ENCODE measurements at places on chromosomes 6 and 20.

DNA sequence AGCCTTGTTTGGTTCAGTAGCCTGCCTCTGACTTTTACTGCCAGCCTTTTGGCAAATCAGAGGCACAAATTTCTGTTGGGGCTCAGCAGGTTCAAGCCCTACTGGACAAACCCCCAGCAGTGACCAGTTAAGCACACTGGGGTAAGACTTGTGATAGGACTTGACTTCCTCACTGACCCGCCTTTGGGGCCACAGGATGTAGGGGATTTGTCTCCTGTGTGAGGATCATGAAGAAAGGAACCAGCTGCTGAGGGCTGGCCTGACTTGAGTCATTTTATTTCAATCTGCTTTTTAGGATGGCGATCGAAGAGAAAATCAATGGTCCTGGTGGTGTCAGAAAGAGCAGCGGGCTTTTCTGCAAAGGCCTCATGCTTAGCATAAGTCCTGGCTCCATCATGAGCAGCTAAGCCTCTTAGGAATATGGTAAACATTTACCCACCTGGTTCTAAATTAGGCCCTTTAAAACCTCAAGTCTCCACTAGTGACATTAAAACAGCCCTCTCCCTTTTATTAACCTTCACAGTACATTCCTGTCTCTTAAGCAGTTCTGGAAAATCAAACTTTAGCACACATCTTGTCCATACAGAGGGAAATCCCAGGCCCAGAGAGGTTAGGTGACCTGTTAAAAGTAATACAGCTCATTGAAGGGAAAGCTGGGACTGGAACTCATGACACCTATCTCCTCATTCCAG is 16.6 kb downstream of the CHMP4B start:
- DNase-seq = no peak

DNA sequence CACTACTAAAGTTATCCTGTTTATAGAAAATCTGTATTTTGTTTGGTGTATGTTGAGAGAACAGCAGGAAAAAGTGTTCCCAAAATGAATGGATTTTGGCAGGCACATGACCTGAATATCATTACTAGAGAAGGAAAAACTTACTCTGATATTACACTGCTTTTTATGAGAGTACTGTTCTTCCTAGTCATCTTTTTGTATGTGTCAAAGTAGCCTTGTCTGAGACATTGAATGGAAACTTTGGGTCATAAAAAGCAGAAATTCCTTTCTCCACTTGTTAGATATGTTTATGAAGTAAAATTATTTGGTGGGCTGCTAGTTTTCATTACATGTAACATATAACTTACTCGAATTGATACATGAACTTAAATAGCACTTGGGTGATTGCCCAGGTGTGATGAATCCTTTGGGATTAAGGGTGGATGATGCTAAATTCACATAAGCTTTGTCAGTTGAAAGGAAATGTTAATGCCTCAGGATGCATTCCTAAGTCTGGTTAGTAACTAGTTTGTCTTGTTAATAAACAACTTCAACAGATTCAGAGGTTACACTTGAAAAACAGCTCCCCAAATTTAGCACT is 206.7 kb downstream of the CENPW start:
- no peak for DNase-seq

DNA sequence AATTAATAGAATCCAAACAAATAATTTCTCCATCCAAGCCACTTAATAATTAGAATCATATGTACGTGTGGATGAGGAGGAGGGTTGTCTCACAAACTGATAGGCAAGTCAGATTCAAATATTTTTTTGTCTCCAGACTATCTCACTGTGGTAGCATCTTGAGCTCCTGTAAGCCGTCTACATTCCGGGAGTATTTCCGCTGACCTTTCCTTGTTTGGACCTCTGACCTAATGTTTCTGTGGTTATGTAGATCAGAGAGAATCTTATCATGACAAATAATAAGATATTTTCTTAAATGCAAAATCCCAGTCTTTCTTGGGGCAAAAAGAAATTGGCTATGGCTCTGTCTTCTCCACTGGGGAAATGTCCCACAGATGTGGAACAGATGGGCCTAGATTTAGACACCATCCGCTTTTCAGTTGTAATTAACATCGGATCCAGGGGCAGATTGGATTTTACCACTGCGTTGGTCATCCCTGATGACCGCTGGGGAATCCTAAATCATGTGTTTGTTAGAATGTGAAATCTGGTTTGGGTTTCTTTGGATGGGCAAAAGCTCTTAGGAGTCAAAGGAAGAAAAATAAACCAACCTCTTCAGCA is 197.1 kb upstream of the RIN2 start:
- DNase-seq = no peak

GRCh38 chr6:87922196-87922946 is 125.3 kb upstream of the SPACA1 start:
- no peak for DNase-seq

DNA sequence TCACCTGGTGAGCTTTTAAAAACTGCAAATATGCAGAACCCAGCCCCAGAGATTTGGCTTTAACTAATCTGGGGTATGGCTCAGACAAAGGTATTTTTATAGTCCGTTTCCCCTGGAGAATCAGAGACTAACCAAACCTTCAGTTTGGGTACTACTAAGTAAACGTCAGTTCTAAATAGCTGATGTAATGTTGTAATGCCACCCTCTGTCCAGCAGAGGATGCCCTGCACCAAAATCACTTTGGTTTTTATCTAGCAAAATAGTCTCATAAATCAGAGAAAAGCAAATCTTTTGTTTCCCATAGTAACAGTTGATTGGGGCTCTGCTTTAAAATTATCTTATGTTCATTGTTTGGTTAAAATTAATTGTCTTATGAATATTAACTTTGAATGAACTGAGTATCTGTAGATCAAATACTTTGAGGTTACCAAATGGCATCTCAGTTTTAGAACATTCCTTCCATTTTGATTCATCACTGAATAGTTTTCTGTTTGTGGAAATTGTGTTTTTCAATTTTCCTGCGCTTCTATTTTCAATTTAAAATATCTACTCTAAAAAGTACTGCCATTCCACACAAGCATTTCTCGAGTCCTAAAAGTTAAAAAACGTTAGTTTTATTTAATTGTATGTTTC is 278.3 kb upstream of the PLCB4 start:
- DNase-seq = no peak

DNA sequence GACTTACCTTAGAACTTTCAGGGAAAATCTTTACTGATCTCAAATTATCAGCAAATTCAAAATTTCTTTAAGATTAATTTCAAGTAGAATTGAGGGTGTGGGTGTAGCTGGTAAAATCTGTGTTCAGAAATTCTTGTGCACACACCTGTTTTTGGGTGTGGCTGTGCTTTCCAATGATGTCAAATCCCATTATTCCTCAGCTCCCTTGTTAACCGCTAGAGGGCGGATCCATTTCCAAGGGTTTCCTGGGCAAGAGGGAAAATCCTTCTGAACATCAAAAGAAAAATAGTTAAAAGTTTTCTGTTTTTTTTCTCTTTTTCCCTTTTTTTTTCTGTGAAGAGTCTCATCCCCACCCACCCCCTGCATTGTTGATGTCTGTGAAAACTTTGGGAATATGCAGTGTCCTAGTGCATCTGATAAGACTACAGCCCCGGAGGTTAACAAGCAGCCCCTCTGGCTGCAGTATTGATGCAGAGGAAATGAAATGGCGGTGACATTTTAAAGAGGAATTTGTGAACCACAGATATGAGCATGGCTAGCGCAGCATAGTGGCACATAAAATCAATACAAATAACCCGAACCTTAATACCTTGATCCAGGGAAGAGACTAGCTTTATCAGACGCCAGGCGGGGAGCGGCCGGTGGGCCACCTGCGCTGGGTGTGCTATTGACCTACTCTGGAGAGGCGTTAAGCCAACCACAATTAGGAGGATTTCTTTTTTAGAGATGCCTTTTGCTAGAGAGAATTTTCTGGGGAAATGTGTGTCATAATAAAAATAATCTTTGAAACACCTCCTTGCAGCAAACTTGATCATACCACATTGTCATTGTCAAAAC is 130.9 kb downstream of the FOXA2 start:
- DNase-seq = no peak

DNA sequence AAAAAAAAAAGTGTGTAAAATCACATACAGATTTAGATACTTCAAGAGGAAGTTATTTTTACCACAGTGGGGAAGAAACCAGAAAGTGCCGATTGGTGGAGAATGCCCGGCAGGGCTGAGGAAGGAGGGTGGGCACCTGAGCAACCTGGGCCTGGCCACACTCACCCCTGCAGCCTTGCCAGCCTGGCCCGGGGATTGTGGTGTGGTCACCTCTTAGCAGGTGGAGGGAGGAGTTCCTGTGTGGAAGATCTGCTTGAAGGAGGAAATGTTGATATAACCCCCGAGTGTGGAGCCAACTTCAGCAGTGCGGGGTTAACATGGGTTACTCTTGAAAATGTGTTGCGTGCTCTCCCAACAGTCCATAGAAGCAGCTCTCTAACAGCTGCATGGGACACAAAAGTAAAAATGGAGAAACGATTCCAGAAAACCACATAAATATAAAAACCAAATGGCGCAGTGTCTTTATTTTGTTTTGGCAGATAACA is 14.7 kb downstream of the UST start:
- DNase-seq = no peak

DNA sequence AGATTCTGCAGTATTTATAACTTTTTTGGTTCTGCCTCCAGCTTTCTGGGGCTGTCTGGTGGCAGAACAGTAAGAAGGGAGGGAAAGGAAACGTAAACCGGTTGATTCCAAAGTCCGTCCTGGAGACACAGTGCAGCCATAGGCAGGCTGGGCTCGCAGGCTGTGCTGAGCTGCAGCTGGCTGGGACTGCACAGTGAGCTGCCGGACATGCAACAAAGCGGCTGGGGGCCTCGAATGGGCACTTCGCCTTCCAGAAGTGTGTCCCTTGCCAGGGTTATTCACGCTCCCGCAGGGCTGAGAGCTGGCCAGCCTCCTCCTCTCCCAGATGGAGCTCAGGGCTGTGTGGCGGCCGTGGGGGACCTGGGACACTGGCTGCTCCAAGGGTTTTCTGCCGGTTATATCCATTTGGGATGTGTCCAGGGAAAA is 78.1 kb upstream of the CD93 start:
- DNase-seq = no peak

DNA sequence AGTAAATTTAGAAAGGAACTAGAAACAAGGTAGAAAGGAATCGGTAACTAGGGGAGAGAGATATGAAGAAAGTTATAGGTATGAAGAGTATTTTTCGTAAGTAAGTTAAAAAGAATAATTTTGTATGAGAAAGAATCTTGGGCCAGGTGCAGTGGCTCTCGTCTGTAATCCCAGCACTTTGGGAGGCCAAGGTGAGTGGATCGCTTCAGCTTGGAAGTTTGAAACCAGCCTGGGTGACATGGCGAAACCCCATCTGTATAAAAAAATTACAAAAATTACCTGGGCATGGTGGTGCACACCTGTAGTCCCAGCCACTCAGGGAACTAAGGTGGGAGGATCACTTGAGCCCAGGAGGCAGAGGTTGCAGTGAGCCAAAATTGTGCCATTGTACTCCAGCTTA is 42.0 kb downstream of the TCP11 start:
- DNase-seq = no peak

- DNase-seq = no peak
These were observed 17.4 kb upstream of the HM13 start for GRCh38 chr20:31496761-31497295.

DNA sequence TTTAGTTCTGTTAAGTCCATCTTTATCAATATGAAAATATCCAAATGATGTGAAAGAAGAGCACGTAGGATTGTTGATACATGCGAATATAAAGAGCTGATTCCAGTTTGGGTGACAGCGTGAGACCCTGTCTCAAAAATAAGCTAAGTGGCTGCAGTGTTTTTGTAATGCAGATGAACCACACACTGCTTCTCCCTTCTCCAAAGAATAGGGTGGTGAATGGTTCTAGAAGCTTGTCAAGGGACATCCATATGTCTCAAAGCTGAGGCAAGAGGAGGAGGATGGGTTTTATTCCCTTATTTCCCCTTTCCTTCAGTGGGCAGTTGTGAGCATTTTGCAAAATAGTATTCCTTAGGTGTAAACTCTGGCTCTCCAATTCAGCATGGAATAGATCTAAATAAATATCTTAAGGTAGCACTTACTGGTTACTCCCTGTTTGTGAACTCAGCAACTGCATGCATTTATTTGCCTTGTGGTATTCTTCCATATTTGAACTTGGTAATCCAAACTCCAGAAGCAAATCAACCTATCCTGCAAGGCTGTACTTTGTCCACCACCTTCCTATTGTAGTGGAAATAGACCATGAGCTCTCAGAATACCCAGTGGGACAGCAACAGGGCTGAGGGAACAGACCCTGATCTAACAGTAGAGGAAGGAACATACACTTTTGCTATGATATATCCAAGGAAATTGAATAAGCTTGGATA is 38.0 kb downstream of the XRN2 start:
- DNase-seq = no peak

DNA sequence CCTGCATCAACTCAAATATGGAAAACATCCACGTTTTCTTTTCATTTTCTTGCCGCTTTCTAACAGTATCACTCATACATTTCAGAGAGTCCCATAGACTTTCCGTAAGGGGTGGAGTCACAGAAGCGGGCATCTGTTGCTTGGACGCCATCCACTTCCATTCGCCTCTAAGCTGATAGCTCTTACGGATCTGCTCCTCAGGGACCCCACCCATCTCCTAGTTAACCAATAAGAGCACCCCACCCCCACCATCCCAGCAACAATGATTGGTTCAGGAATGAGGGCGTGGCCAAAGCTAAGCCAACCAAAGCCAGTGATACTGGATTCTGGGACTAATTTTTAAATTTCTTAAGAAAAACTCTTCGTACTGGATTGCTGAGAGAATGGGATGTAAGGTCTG is 42.4 kb downstream of the SLC2A10 start:
- DNase-seq = no peak

GRCh38 chr20:35271073-35271882 is 6.6 kb downstream of the MMP24OS start:
- peak; percentile 44 for DNase-seq

- DNase-seq = peak; percentile 71
These were observed 4.9 kb upstream of the PTGIS start for GRCh38 chr20:49572857-49573256.

DNA sequence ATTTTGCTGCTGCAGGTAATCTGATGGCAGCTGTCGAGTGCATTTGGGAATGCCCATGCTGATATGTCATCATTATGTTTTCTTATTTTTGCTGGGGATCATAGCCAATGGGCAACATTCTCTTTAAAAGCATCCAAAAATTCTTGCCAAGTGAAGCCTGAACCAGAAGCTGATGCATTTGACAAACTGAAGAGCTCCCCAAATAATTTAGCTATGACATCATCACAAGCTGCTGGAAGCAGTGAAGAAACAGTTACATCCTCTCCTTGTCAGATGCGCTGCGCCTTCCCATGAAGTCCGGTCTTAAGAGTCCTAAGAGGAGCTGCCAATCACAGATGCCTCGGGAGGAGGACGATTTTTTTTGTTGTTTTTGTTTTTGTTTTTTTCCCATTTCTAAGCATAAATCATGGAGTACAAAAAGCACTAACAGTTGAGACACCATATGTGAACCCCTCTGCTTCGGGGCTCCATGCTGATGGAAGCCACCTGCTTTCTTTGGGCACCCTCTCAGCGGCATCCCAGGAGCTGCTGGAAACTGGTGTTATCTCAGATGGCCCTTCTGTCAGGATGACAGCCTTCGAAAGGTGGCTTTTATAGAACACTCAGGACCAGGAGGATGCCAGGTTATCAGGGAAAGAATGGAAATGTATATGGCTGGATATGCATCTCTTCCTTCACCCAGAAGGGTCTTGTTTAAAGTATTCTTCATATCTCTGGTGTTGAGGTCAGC is 56.1 kb upstream of the FOXQ1 start:
- no peak for DNase-seq

Data from H9 (cell line).